Activated CD4-positive, CD25-positive, alpha-beta regulatory T cell treated with anti-CD3 and anti-CD28 coated beads, Interleukin-2, amount 50 U/mL, for 16 hours (primary cell): ENCODE measurements at places on chromosomes 1 and 21.

DNA sequence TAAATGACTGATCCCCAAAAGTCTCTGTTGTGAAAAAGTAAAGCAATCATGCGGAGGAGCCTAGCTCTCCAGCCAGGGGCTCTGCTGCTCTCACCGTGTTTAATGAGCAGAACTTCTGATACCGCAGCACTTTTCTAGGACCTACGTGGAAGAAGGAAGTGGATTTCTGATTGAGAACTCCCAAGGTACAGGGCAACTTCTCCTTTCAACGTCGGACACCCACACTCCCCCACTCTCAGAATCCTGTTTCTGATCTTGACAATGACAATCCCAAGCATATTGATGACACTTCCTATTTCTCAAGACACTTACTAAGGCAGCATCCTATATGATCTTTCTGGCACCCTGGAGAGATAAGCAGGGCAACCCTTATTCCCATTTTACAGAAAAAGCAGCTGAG, 78.4 kb downstream of the PROX1 start:
- no peak for DNase-seq

GRCh38 chr1:31013187-31013864, 52.2 kb downstream of the PUM1 start:
- DNase-seq, result no peak

DNA sequence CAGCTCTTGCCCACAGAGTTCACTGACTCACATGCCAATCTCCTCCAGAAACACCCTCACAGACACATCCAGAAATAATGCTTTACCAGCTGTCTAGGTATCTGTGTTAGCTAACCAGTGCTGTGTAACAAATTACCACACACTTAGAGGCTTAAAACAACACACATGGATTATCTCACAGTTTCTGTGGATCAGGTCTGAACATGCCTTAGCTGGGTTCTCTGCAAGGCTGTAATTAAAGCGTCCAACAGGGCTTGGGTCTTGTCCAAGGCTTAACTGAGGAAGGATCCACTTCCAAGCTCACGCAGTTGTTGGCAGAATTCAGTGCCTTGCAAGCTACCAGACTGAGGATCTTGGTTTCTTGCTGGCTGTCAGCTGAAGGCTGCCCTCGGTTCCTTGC, 92.5 kb upstream of the RGS4 start:
- no peak for DNase-seq

DNA sequence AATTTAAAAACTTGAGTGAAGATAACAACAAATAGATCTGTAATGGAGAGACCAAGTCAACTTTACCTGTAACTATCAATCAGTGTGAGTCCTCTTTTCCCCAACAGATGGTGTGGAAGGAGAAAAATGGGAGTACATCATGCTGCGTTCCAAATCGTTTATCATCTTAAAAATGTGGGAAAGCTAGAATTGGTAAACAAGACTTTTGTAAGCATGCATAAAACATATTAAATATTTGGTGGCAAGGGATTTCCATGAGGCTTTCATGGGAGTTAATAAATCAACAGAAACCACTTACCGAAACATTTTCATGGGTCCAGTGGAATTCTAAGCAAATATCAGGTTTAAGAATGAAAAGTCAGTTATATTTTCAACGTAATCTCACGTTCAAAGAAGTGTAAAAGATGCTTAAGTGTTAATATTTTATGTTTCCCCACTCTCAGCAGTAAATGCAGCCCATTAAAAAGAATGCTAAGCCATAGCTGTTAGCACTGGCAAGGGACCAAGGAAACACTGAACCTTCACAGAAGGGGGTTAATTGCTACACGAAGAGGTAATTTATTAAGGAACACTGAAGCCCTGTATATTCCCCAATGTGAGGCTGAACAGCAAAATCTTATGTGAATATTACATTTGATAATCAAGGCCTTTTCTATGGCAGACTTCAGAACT, 117.0 kb downstream of the ZC3H11B start:
- DNase-seq, result no peak

GRCh38 chr1:221711063-221711577, 30.8 kb downstream of the DUSP10 start:
- no peak for DNase-seq
